Amniotic stem cell (primary cell): ENCODE measurements at places on chromosomes 1 and 21.

DNA sequence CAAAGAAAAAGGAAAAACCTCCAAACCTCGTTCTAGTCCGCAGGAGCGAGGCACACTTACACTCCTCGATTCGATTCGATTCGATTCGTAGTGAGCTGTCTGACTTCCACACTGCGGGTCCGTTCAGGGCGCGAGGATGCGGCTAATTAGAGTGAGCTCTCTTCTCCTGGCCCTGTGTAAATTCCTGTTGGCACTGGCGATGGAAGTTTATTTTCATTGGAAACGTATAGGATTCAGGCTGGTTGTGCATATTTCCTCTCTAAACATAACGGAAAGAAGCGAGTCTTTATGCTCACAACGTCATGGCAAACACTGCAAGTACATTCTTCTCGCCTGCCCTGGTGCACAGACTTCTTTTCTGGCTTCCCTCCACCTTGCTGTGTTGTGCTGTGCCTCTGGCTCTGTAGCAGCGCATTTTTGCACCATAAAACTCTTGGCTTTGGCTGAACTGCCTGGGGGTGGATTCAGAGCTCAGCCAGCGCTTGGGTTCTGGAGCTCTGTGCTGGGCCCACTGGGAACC is 2.7 kb downstream of the HUNK start:
- no peak for DNase-seq

- no peak for DNase-seq
These were observed 201.8 kb downstream of the SIPA1L2 start for GRCh38 chr1:232428036-232428645.

- no peak for DNase-seq
These were observed 57.7 kb downstream of the SCMH1 start for GRCh38 chr1:41184446-41184845.

DNA sequence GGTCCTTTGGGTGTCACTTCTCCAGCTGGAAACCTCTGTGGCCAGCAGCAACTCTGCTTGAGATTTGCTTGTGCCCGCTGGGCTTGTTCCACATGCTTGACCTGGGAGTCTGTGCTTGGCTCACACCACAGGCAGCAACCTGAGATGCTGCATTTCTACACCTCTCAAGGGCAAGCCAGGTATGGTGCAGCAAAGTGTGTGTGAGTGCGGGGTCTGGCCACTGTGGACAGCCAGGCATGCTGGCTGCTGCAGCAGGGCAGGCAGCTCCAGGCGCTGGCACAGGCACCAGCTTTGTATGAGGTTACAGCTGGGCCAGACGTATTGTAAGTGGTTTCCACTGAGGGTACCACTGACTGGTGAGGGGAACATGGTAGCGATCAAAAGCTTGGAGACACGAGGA is 242.0 kb downstream of the PTGER3 start:
- no peak for DNase-seq

- DNase-seq, result no peak
These were observed 586.4 kb upstream of the TMPRSS15 start for GRCh38 chr21:18989953-18990495.
